Stimulated activated CD8-positive, alpha-beta memory T cell treated with anti-CD3 and anti-CD28 coated beads, Interleukin-15, amount 100 ng/mL, for 24 hours (primary cell): ENCODE measurements at places on chromosomes 16 and 17.

DNA sequence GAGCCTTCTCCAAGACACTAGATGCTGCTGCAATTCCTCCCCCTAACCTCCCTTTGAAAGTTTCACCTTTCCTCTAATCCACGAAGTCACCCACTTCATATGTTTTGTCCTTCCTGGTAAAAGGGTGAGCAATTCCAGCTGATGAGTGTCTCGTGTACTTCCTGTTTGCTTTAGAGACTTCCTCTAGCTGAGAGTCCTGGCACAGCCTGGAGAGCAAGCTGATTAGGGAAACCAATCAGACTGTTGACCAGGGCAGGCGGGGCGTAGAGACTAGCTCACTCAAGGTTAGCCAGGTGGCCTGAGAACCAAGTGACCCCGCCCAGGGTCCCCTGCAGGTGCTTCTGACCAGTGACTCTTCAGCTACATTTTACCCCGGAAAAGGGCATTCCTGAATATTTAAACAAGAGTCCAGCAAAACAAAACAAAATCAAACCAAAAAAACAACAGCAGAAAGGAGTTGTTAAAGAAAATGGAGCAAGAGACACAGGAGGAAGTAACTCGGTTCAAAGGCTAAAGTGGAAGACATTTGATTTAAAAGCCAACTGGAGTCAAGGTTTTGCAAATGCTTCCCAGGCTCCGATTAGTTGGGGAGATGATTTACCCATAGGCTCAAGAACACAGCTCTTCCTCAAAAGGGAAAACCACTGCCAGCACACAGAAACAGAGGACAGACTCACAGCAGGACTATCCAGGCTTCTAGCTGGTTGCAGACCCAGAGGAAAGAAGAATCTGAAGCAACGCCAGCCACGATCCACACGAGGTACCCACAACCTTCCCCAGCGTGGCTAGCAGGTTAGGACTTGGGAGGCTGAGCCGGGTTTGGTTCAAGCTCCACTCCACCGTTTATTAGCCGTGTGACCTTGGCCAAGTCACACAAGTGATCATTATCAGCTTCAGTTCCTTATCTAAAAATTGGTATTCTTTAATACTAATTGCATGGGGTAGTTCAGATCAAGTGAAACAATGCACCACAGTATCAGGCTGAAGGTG, 13.4 kb downstream of the HSPB9 start:
- DNase-seq: no peak

DNA sequence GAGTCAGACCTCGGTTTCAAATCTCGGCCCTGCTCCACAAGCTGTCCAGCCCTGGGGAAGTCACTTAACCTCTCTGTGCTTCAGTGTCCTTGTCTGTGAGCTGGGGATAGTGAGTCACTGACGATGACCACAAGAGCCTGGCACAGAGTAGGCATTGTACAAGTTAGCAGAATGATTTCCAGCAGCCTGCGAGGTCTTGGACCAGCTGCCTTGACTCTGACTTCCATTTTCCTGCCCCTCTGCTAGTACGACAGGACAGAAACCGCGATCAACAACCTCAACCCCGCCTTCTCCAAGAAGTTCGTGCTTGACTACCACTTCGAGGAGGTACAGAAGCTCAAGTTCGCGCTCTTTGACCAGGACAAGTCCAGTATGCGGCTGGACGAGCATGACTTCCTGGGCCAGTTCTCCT, 20.7 kb downstream of the CPNE2 start:
- no peak for DNase-seq

DNA sequence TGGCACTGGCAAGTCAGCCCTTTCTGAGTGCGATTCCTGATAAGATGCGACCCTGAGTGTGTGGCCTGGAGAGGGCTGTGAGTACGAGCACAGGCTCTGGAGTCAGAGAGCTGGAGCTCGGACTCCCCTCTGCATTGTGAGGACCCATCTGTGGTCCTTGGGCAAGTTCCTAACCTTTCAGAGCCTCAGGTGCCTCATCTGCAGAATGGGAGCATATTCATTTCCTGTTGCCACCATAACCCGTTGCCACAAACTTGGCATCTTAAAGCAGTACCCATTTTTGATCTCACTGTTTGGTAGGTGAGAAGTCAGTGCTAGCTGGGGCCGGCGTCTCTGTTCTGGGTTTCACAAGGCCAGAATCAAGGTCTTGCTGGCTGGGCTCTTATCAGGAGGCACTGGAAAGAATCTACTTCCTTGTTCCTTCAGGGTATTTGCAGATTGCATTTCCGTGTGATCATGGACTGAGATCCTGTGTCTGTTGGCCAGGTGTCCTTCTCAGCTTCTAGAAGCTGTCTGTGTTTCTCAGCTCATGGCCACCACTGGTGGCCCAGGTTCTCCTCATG, 20.2 kb downstream of the KNOP1 start:
- DNase-seq: no peak

GRCh38 chr17:13350466-13350865, 251.3 kb downstream of the HS3ST3A1 start:
- DNase-seq: no peak

- no peak for DNase-seq
Measured at GRCh38 chr17:323181-323580, 29.4 kb downstream of the RPH3AL start.

- DNase-seq: no peak
Measured at GRCh38 chr16:75727221-75727620, 931 bp upstream of the CPHXL start.

DNA sequence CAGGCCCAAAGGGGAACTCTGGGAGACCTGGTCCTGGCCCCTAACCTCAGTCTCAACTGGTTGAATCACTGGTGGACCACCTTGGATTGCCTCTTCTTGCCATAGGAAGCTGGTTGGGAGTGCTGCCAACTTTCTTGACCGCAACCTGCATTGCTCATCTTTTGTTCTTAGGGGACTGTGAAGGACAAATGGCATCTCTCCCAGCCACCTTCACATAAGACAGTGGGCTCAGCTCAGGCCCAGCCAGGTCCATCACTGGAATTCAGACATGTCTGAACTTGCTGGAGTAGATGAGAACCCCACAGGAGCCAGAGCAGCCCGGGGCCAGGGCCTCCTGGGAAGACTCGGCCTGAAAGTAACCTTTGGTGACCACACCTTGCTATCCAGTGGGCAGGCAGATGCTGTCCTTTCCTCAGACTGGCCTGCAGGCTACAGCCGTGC, 18.8 kb downstream of the ADORA2B start:
- no peak for DNase-seq

GRCh38 chr16:11306381-11306780, 25.3 kb upstream of the PRM1 start:
- no peak for DNase-seq

DNA sequence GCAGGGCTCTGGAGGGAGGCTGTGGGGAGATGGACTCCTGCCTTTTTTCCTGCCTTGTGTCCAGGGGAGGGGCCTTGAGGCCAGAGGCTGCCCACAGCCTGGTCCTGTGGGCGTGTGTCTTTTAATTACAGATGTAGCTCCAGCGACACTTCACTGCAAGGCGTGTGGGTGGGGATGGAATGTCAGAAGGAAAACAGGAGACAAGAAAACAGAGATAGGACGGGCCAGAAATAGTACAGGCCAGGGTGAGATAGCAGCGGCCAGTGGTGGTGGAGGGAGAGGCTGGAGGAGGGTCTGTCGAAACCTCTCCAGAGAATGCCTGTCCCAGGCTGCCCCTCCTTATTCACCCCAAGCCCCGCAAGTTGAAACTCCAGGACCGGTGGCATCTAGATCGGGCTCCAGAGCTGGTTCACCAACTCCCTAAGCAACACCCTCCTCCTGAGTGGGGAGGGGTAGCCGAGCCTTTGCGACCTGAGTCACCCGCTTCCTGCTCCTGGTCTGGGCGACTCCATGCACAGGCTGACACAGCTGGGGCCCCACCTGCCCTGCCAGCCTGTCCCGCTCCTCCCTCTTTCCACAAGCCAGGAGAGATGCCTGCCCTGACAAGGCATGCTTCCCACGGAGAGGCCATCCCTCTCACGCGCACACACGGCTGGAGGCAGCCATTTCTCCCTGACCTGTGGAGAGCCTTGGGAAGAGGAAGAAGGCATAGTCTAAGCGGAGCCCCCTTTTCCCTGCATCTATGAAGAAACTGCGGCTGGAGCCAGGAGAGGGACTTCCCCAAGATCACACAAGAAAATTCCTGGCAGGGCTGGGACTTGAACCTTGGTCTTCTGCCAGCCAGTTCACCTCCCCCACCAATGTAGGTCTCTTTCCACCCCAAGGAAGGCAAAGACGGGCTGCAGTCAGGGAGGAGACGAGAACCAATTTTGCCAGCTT, 6.6 kb upstream of the JUP start:
- no peak for DNase-seq

DNA sequence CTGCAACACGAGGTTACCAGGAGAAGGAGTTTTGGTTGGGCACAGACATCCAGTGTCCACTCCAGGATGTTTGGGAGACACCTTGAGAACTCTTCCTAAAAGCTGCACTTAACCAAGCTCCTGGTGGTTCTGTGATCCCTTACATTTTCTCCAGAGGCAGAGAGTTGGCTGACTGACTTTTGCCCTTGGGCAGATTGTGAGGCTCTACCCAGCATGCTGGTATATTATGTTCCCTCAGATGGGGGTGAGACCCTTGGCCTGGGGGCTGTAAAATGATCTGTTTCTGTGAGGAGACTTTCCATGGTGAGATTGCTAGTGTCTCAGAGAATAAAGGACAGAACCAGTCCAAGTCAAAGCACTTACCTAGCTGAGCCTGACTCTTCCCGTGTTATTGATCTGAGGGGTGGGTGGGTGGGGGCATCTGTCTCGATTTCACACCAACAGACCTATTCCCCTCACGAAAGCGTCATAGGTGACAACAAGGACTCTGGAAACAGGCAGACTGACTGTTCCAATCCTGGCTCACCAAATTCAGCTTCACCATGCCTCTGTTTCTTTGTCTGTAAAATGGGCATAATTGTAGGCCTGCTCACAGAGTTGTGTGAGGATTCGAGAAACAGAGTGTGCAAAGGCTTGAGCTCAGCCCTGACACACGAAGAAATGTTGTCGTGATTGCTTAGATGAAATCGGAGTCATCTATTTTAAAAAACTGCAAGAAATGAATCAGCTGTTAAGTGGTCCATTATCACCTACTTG, 12.2 kb downstream of the USB1 start:
- DNase-seq: no peak

- no peak for DNase-seq
Measured at GRCh38 chr17:74757502-74757901, 9.1 kb downstream of the NHERF1 start.

- no peak for DNase-seq
Measured at GRCh38 chr17:28071891-28072606, 29.6 kb downstream of the NLK start.

GRCh38 chr17:81517339-81518112, 4.9 kb upstream of the ACTG1 start:
- DNase-seq: no peak

DNA sequence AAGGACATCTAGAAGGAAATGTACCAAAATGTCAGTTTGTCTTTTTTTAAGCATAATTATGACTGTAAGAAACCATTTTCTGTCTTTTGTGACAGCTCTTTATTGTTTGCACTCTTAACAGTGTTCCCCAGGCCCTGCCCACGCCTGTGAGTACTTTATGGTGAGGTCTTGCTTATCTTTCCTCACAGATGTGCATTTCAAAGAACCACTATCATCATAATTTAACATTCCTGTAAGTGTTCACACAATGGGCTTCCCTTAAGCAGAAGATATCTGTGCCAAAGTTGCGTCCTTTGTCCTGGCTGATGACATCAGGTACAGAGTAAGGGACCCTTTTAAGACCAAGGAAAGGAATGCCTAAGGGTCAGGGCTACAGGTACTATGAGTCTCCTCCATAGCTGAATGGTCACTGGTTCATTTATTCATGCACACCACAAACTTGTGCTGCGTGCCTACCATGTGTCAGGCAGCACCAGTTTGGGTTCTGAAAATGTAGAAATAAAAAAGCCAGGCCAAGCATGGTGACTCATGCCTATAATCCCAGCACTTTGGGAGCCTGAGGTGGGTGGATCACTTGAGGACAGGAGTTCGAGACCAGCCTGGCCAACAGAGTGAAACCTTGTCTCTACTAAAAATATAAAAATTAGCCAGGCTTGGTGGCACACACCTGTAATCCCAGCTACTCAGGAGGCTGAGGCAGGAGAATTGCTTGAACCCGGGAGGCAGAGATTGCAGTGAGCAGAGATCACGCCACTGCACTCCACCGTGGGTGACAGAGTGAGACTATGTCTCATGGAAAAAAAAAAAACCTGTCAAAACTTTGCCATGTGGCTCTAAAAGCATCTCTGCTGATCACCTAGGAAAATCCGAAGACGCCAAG, 55.4 kb upstream of the NLK start:
- no peak for DNase-seq

DNA sequence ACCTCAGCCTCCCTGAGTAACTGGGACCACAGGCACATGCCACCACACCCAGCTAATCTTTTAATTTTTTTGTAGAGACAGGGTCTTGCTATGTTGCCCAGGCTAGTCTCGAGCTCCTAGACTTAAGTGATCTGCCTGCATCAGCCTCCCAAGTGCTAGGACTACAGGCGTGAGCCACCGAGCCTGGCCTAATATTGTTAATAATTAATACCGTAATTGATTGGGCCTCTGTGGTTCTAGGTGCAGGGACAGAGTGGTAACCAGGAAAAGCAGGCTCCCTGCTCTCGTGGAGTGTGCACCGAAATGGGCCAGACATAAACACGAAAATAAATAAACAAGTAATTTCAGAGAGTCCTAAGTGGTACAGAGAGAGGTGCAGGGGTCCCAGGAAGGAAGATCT, 241.0 kb downstream of the GSG1L start:
- DNase-seq: no peak

DNA sequence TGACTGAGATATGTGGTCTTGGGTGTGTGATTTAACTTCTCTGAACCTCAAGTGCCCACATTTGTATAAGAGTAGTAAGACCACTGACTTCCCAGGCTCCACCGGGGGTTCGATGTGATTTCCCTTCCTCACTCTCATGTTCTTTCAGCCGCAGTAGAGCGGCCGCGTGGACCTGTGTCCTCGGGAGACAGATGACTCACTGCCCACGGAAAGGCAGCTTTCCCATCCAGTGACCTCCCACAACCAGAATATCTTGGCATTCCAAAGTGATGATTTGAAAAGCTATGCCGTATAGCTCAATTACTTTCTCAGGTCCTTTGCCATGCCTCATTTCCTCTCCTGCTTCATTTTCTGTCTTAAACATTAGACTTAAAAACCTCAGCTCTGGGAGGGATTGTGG, 73.6 kb downstream of the IL21R start:
- DNase-seq: no peak

- DNase-seq: no peak
Measured at GRCh38 chr16:14013571-14014283, 57.4 kb upstream of the MRTFB start.

DNA sequence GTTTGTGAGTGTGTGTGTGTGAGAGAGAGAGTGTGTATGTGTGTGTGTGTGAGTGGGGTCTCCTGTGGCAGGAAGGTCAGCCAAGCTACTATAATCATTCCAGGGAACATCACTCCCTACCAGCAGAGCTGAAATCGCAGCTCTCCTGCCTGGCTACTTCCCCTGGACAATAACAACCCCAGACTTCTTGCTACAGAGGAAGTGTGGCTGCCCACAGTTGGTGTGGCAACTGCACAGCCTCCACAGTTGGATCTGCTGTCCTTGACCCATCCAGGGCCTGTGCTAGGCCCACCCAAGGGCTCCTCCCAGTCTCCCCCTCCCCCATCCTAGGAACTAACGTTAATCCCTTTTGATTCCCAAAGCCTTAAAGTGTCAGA, 1.5 kb downstream of the SLC13A5 start:
- no peak for DNase-seq
